Fibroblast of the aortic adventitia (primary cell): ENCODE measurements at places on chromosomes 7 and 10. TPM values are rescaled to one million over a fixed set of nuclear protein-coding genes. Genes with fewer than 3 reads are reported as not detected.

SLC13A1 gene
- total RNA-seq: not detected in 2 replicates

ANXA8L1 gene
- total RNA-seq: 1.2 TPM in 1 of 2 replicates, not detected in the other

- peak; percentile 55 for DNase-seq
These were observed 152.7 kb upstream of the NRP1 start for GRCh38 chr10:33487014-33487776.

DNA sequence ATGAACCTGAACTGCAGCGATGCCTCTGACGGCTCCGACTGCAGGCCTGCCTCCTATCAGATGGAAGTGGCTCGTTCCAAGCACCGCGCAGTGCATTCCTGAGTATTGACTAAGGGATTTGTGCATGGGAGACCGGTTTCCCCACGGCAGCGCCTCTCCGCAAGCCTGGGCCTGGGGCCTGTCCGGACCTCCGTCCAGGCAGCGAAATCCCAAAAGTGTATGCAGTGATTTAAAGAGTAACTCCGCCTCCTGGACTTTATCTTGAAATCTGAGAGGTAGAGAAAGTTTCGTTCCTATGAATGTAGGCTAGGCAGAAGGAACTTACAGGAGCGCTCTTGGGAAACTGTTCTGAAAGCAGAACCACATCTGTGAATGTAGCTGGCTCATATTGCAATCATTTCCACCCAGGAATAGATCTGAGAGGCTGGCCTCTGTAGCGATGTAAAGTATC is 106.2 kb upstream of the CELF2 start:
- DNase-seq: peak; percentile 94

GRCh38 chr10:46538717-46539426 is 17.6 kb downstream of the GPRIN2 start:
- peak; percentile 40 for DNase-seq

DNA sequence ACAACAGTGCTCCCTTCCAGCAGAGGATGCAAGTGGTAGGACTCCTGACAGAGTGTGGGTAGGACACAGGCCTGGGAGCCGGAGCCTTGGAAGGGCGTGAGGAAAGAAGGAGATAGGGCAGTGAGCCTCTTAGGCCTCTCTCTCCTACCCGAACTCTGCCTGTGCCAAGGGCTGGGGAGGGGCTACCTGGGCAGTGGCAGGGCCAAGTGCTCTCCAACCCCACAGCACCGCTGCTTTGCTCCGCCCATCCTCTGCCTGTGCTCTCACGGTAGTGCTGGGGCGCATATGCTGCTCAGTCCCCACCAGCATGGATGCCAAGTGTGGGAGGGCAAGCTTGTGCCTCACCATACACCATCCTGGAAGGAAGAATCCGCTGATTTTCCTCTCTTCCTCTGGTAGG is 7.5 kb downstream of the FAM131B start:
- DNase-seq: no peak

DNA sequence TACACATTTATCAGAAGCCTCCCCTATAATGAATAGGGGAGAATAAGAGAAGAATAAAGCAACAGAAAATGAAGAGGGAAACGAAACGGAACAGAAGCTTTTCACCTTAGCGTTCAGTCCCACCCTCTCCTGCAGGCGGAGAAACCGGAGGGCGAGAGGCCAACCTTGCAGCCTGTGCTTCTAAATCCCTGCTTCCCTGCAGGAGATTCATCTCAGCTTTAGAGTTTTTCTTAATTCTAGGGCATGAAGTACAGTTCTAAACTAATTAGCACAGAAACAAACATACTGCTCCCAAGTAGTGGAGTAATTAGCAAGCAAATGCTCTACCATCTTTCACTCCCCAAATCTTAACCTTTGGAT is 107.2 kb downstream of the CUBN start:
- DNase-seq: no peak

GRCh38 chr10:108465871-108466641 is 1301.5 kb upstream of the SORCS1 start:
- DNase-seq: no peak

DNA sequence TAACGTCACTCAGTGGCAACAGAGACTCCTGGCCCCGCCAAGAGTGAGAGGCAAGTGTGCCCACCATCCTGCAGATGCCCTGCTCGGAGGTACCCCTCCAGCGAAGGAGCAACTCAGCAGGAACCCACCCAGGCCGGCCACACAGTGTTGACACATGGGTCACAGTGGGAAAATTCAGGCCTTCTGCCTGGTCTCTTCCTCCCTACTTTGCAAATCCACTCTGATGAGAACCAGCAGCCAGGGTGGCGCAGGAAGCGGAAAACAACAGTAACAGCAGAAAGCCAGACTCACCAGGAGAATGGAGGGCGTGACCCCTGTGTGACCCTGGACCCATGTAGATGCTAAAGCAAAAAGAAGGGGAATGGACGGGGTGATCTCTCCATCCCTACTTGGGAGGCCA is 53.8 kb downstream of the CTBP2 start:
- DNase-seq: no peak
